ENCODE measurements at places on chromosomes 12 and 14. TPM values are rescaled to one million over a fixed set of nuclear protein-coding genes. Genes with fewer than 3 reads are reported as not detected.

SYCP3 gene
- not detected for total RNA-seq

DPY19L2 gene
- total RNA-seq, result 7.9 TPM

DCN gene
- 1,699 TPM for total RNA-seq

RND1 gene
- total RNA-seq, result 0.88 TPM

FBLN5 gene
- total RNA-seq, result 304 TPM

Data from uterus (tissue), 4 donors.